ENCODE measurements at places on chromosomes 12 and 14.

DNA sequence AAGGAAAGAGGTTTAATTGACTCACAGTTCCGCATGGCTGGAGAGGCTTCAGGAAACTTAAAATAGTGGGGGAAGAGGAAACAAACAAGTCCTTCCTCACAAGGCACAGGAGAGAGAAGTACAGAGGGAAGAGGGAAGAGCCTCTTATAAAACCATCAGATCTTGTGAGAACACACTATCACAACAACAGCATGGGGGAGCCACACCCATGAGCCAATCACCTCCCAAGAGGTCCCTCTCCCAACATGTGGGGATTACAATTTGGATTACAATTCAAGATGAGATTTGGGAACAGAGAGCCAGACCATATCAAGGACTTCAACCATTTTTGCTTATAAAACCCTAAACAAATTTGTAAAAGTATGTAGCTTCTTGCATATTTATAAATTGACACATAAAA is 45.8 kb downstream of the SLCO1C1 start:
- no peak for DNase-seq

DNA sequence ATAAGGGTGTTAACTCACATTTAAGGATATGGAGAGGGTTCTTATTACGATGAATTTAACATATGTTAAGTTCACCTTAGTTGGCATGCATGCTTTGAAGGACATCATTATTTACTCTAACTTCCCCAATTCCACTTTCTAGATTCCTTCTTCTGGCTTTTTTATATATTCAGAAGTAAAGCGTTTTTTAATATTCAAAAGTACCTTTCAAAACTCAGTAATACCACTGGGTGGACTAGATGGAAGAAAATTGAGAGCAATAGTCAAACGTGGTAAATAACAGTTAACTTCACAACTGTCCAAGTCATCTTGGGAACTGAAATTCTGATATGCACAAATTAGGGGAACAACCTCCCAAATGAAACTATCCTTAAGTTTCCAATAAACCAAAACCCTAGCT is 9.1 kb downstream of the SINHCAF start:
- DNase-seq, result no peak

GRCh38 chr12:10563002-10563401 is 50.4 kb downstream of the MAGOHB start:
- no peak for DNase-seq

DNA sequence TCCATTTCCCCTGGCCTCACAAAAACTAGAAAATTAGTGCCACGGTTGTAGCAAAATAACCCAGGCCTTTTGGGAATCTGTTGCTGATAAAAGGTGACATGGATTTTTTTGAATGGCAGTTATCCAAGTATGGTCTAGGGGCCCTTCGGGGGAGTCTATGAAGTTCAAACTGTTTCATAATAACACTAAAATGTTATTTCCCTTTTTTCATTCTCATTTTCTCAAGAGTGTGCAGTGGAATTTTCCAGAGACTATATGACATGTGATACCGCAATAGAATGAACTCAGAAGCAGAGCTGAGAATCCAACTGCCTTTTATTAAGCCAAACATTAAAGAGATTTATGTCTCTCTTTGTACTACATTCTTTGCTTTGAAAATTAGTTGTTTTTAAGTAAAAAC is 26.9 kb downstream of the GSTZ1 start:
- DNase-seq, result no peak

- DNase-seq, result no peak
Measured at GRCh38 chr14:62209287-62209899, 447.2 kb downstream of the SNAPC1 start.

DNA sequence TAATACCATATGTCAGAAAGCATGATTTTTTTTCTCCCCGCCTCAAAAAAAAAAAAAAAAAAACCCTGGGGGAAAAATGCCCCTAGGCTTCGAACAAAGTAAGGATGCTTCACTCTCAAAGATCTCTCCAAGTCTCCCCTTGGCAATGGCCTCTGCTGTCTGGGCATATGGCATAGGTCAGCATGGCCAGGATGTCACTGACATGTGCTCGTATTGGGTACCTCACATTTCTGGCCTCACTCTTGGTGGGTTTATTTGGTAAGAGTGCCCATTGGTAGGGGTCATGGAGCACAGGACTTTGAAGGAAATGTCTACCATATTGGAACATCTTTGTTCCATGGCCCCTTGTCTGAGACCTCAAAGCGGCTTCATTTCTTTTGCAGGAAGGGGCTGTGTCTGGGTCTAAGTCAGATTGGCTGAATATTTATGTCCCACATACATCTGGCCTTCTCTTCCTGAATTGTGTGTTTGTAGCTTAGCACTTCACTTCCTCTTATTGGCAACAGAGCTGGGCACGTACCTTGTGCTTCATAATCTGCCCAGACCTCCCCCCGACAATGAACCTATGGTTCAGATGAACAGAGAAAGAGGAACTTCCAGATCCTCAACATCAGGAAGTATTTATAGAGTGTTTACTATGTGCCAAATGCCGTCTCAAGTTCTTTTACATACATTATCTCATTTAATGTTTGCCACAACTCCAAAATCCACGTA is 36.3 kb upstream of the OAS1 start:
- no peak for DNase-seq

DNA sequence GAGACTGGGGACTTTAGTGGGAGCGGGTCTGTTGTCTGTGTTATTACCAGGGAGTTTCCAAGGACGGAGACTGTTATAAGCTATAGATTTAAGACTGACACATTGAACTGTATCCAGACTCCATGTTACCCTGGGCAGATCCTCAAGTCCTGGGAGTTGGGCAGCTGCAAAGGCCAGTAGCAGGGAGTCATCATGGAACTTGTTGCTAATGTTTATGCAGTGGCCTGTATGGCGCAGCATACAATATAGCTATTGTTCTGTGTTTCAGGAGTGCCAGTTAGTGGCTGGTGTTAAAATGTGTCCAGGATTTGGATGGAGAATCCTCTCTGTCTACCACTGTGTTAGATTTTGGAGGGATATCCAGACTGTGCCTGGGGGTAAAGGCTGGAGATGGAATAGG is 31.7 kb downstream of the SMOC1 start:
- DNase-seq, result no peak

DNA sequence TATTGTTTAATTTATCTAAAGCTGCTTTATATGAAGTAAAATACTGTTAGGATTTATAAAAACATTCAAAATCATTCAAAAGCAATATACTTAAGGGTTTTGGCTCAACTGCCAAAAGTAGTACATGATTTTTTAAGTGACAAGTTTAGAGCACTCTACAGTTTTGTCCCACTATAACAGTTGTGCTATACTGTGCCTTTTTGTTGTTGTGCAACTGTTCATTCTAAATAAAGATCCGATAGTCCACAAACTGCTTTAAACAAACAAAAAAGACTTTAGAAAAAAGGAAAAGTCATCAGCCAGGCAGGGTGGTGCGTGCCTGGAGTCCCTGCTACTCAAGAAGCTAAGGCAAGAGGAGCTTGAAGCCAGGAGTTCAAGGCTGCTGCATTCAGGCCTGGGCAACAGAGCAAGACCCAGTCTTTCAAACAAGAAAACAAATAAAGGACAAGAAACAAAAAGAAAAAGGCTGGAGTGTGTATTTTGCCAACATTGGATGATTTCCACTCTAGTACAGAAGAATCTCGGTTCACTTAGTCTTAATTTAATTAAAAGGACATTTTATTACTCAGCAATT is 7.3 kb downstream of the C2CD5 start:
- no peak for DNase-seq

- DNase-seq, result no peak
Measured at GRCh38 chr12:91890742-91891141, 254.9 kb downstream of the BTG1 start.

DNA sequence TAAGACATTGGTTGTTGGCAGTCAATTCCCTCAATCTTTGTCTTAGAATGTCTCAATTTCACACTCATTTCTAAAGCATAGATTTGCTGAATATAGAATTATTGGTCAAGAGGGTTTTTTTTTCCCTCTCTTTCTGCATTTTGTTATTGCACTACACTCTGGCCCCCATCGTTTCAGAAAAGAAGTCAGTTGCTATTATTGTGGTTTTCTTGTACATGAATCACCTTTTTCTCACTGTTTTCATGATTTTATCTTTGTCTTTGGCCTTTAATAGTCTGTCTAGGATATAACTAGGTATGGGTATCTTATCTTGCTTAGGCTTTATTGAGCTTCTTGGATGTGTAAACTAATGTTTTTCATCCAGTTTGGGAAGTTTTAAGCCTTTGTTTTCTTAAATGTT is 194.3 kb upstream of the DAAM1 start:
- DNase-seq, result no peak

DNA sequence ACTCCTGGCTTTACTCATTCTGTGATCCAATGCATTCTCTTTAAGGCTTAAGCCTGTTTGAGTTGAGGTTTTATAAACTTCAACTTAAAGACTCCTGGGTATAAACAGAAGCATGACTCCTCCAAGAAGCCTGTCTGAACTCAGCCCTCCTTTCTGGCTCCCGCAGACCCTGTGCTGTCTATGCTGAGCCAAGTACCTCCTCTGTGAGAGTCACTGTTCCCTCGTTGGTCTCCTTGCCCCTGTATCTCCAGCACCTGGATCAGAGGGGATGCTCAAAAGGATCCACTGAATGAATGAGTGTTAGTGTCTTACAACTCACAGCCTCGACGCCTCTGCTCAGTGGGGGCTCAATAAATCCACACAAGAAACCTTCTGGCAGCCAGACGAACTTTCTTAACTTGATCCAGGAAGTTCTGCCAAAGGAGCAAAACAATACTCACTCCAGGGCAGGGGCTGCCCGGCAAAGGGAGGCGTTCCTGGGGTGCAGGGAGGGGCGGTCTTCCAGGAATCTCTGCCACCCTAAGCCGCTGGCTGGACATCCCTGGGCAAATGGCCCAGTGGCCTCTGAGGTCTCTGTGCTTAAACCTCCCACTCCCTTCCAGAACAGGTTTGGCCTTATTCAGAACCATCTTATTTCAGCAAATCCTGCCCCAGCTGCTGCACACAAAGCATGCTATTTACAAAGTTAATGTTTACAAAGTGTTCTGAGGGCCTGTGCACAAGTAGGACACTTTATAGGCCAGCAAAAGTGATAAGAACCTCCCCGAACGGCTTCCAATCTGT is 32.9 kb downstream of the MAP1LC3B2 start:
- no peak for DNase-seq

DNA sequence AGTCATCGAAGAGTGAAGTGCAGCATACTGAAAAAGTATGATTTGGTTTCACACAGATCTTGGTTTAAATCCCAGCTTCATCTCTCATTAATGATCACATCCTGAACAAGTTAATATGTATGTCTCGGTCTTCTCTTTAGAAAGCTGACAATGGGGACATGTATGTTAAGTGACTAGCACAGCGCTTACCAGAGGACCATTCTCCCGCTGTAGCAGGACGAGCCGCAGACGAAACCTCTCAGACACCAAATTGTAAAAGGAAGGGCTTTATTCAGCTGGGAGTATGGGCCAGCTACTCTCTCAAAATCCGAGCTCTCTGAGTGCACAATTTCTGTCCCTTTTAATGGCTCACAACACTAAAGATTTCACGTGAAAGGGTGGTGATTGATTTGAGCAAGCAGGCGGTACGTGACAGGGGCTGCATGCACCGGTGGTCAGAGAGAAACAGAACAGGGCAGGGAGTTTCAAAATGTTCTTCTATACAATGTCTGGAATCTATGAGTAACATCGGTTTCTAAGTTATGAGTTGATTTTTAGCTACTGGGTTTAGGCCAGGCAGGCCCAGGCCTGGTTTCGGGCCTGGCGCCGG is 682.4 kb downstream of the DIO2 start:
- no peak for DNase-seq

DNA sequence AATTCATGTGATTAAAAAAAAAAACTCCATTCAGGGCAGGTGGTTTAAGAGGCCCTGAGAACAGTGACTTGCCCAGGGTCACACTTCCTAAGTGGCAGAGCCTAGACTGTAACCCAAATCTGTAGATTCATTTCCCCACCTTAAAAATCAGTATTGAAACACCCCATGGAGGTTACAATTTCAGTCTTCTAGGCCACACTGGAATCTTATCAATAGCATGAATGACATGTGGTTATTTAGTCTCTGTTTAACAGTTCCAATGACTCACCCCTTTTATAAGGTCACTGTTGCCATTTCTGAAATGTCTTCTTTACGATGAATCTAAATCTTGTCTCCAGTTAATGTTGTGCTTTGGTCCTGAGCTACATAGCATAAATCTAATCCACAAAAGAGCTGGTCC is 262.3 kb upstream of the GRIP1 start:
- no peak for DNase-seq

DNA sequence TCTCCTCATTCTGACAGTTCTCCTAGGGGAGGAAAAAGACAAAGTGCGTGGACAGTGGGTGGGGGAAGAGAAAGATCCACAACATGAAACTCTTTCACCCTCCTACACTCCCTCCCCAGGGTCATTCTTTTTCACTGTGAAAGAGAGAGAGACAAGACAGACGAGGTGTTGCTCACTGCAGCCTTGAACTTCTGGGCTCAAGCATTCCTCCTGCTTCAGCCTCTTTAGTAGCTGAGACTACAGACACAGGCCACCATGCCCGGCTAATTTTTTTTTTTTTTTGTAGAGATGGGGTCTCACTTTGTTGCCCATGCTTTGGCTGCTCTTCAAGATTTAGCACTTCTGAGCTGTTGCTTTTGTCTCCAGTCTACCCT is 2.7 kb downstream of the GPX2 start:
- DNase-seq, result no peak

DNA sequence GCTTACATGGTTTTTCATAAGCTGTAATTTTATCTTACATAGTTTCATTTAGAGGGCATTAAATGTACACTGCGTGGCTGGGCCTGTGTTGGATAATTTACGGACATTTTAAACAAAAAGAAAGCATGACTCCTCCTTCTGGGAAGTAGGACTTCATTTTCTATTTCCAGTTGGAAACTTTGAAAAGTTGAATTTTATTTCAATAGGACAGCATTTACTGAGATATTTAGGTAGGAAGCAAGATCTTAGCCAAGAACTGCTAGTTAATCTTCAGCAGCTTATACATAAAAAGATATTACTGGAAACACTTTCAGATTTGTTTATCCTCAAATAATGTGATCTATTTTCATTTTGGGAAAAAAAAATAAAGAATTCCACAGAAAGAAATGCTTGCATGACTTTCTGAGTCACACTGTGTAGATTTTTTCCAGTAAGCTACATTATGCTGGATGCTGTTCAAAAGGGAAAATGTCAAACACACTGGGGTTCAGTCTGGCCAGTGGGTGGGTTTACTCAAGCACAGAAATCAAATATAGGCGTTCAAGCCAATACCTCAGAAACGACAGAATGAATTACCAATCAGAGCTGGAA is 239.4 kb upstream of the KRR1 start:
- DNase-seq, result no peak
